ENCODE measurements at places on chromosomes 11 and 22. TPM values are rescaled to one million over a fixed set of nuclear protein-coding genes. Genes with fewer than 3 reads are reported as not detected.

GRAMD4 gene
- total RNA-seq = 36.8 TPM

DEPDC7 gene
- 5.3 TPM for total RNA-seq

TSGA10IP gene
- 0.39 TPM for total RNA-seq

AMOTL1 gene
- 46.4 TPM for total RNA-seq

OR51D1 gene
- total RNA-seq = not detected

ADM2 gene
- total RNA-seq = 0.06 TPM

NTM gene
- total RNA-seq = 69.3 TPM

OVCH2 gene
- total RNA-seq = not detected

RNF214 gene
- total RNA-seq = 17.2 TPM

DCHS1 gene
- total RNA-seq = 43.6 TPM

All from spinal cord (tissue), 10 donors.